ENCODE measurements at places on chromosomes 12 and 14.

DNA sequence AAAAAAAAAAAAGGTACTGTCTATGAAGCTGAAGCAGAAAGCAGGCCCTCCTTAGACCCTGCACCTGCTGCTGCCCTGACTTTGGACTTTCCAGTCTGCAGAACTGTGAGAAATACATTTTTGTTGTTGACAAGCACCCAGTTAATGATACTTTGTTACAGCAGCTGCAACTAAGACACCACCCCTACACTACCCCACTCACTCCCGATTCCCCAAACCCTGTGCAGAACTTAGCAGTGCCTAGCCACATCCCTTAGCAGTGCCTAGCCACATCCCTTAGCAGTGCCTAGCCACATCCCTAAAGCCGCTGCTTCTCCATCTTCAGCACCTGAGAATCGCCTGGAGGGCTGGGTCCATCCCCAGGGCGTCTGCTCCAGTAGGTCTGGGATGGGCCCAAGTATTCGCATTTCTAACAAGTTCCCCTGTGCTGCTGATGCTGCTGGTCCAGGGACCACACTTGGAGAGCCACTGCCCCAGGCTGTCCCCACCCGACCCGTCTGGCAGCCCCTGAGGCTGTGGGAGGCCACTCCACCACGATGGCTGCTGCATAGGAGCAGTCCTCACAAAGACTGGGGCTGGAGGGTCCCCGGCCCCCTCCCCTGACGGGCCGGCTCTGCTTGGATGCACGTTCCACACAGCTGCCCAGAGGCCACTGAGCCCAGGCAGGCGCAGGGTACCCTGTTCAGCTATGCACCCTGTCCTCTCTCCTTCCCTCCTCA is 10.8 kb upstream of the PPP1R13B start:
- no peak for DNase-seq

DNA sequence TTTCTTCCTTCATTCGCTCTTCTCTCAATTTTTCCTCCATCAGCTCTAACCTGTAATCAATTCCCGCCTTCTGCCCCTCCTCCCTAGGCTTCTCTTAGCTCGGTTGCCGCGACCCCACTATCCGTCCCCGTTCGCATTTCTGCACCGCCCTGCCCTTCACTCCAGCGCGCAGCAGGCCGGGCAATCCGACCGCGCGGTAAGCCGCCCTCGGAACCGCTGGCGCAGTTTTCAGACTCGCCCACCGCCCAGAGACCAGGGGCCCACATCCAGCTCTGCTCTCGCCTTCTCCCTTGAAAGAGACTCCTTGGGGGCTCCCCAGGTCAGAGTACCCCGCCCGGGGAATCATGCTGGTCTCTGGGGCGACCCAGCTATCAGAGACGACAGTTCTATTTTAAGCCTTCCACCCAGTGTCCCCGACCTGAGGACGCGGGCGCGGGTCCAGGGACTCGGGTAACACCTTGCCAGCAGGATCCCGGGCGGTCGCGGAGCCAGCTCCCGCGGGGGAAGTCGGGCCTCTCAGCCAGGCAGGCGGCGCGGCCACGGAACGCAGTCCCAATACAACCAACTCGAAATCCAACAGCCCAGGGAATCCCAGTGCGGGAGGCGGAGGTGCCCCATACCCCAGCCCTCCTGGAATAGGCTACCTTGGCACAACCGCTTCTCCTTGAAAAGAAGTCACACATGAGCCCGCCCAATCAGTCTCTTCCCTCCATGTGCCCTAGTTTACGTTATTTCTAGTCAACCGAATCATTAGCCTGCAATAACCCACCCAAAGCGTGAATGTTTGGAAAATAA is 5.7 kb upstream of the SLC38A4 start:
- no peak for DNase-seq

DNA sequence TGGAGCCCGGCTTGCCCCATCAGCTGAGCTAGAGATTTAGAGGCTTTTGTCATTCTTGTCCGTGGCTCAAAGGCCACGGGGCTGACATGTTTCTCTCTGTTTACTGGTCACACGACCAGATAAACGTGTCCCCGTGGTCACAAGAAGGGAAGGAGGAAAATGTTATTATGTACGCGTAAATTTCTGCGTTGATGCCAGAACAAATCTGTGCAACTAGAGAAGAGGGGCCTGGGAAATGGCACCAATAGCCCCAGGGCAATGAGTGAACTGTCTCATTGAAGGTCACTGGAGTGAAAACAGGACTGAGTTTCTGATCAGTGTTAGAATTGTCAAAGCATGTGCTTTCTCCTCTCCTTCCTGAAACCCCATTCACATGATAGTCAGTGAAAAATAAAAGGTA is 25.3 kb downstream of the OAS2 start:
- DNase-seq, result no peak

- DNase-seq, result no peak
Observed at GRCh38 chr14:75548544-75548943, 26.3 kb downstream of the BATF start.
